Fibroblast of villous mesenchyme (primary cell): ENCODE measurements at places on chromosomes 12 and 14. TPM values are rescaled to one million over a fixed set of nuclear protein-coding genes. Genes with fewer than 3 reads are reported as not detected.

DNA sequence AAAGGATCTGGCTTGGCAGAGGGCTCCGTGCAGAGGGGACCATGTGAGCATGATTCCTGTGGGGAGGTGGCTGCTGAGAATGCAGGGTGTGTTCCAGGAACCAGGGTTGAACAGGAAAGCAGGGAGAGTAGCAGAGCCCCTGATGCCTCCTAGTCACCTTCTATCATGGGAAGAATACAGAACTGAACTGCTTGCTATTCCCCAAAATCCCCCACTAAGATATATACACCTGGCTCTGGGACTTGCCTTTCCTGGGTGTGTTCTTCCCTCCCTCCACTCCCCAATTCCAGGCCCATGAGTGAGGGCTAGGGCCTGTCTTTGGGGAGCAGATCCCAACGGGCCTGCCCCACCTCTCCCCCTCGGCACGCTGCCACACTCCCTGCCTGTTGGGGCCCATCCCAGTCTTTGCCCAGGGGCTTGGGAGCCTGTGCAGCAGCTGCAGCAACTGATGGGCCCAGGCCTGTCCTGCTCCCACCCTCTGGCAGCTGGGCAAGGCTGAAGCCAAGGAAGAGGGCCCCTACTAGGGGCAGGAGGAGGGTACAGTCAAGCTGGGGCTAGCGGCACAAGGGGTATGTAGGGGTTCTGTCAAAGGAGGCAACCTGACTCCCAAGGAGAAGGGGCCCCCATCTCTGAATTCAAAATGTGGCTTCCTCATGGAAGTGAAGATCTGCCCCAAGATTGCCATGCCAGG lies 3.2 kb downstream of the AJUBA start:
- no peak for DNase-seq

- no peak for DNase-seq
Observed at GRCh38 chr12:103392722-103393121, 103.0 kb downstream of the C12orf42 start.

ZFHX2 gene
- total RNA-seq, result under 0.01 TPM in 2 replicates

TEX52 gene
- total RNA-seq, result not detected in 2 replicates
